ENCODE measurements at places on chromosomes 5 and 9. TPM values are rescaled to one million over a fixed set of nuclear protein-coding genes. Genes with fewer than 3 reads are reported as not detected.

Gene MAN2A1
- 79.9 TPM for total RNA-seq

Gene CCIN
- 0.64 TPM for total RNA-seq

Gene CCL28
- total RNA-seq = 4.0 TPM

Gene LCN9
- not detected for total RNA-seq

Gene ZNF169
- total RNA-seq = 9.1 TPM

Gene GNE
- total RNA-seq = 22.2 TPM

Gene TEX48
- not detected for total RNA-seq

Gene CXCL14
- total RNA-seq = 37.1 TPM

Data from metanephros (tissue), 2 donors.